HS-27A (cell line): ENCODE measurements at places on chromosomes 2 and 18.
A peak's percentile ranks its signal among the peaks of the same experiment; 100 is the strongest.

DNA sequence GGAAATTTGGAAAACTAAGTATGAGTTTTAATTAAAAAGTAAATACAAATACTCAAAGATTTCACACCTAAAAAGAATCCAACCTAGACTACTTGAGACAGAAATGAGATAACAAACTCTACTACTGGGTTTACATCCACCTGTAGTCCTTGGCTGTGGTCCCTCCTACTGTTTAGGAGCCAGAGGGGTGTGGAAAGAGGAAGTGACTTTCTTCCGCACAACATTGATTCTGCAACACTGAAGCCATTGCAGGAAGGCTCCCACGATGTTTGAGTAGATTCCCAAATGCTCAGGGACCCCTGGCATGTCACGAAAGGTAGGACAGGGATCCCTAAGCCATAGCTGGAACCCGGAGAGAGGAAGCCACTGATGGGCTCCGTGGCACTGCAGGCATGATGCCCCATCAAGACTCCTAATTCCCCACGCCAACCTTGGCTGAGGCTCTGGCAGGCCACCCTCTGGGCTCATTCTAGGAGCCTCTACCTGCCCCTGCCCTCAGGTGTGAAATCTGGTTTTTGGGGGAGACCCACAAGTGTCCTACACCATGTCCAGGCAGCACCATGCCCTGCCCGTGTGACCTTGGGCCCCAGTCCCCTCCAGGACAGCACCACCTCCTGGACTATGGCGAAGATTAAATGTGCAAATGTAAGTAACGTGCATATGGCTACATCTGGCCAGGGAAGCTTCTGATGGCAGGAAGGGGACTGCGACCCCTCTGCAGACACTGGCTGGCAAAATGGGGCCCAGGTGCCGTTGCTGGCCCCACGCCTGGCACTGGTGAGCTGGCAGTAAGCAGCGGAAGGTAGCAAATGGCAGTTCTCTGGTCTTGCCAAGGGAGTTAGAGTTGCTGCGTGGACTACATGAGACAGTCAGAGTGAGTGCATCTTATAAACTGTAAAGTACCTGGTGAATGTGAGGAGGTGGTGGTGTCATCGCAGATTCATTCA, 38.2 kb upstream of the MAL start:
- DNase-seq, result no peak

GRCh38 chr2:29311458-29311857, 196.2 kb downstream of the CLIP4 start:
- no peak for DNase-seq

GRCh38 chr2:149313512-149313972, 16.8 kb upstream of the LYPD6 start:
- DNase-seq, result no peak

GRCh38 chr18:37709740-37710139, 144.1 kb upstream of the CELF4 start:
- DNase-seq, result no peak

DNA sequence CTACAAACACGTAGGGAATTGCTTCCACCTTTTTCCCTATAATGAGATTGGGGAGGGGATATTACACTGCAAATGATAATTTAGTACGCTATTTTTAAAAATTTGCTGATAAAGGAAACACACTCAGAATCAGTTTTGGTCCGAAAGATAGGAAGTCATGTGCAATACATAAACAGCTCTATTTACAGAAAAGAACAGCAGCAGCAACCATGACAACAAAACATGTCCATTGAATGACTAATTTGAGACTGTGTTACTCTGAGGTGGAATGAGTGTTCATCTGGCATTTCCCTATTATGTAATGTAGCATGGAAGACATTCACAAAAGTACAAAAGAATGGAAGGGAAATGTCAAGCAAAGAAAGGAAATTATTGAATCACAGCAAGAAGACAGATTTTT, 337.2 kb downstream of the NBAS start:
- DNase-seq, result no peak

DNA sequence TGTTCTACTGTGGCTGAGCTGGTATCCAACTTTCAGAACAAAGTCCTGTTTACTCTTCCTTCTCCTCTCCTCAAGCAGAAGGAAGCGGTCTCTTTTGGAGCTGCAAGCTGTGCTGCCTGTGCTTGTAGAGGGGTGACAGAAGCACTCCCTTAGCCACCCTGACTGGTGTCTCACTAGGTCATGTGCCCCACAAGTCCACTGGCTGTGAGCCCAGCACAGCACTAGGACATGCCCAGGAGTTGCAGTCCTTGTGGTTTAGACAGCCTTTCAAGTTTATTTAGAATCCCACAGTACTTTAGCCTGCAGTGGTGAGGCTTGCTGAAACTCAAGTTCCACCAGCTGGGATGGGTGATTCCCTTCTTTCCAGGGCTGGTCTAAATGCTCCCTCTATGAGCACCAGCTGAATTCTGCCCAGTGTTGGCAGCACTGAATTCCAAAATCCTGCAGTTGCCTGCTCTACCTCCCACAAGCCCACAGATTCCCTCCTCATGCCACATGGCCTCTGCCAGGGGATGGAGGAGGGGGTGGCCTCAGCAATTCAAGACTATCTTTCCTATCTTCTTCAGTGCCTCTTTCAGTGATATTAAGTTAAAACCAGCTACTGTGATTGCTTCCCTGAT, 61.2 kb downstream of the CCDC85A start:
- DNase-seq, result no peak

GRCh38 chr2:129252781-129253460, 726.5 kb upstream of the RAB6C start:
- DNase-seq, result no peak

GRCh38 chr2:127681288-127681804, 6.0 kb upstream of the LIMS2 start:
- DNase-seq, result no peak

DNA sequence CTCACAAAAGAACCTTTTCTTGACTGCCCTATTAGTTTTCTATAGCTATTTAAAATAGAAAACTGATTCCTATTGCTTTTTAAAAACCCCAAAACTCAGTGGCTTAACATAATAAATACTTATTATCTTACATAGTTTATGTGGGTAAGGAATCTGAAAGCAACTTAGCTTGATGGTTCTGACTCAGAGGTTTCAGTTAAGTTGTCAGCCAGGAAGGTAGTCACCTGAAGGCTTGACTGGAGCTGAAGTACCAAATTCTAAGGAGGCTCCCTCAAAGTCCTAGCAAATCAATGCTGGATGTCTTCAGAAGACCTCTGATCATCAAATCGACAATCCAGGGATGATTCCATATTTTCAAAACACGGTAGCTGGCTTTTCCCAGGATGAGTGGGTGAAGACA, 546.6 kb upstream of the CDH2 start:
- DNase-seq, result no peak

DNA sequence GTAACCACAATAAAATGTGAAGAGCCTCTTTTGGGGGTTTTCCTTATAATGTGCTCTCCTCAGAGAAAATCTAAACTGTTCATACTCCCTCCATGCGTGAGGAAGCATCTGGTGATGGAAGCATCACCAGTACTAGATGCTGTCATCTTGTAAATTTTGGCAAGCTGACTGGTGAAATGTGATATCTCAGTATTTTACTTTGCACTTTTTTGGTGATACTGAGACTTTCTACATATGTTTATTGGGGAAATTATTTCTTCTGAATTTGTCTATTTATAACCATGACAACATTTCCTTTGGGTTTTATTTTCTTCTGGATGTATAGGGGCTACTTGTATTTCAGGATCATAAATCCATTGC, 95.9 kb upstream of the DLGAP1 start:
- no peak for DNase-seq

GRCh38 chr2:109299536-109299935, 170.5 kb downstream of the SH3RF3 start:
- no peak for DNase-seq

- DNase-seq, result no peak
These were observed 12.4 kb downstream of the PTPN4 start for GRCh38 chr2:119772128-119772527.

- DNase-seq, result no peak
These were observed 684.0 kb downstream of the DSC3 start for GRCh38 chr18:30358555-30358954.

GRCh38 chr2:99662761-99663341, 173.0 kb upstream of the REV1 start:
- peak; percentile 80 for DNase-seq

DNA sequence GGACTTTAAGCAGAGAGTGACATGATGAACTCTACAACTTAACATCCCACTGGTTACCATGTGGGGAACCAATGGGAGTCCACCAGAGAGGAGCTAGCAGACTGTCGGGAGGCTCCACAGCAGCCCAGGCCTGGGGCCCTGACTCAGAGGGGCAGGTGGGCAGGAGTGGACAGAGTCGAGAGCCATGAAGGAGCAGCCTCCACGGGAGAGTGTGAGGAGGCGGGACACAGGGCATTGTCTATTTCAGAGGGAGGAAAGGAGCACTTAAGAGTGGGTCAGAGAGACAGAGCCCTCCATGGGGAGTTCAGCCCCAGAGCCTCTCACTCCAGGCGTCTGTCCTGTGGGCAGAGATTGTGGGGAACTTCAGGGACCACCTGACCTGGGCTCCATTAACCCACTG, 118.7 kb downstream of the CYP26B1 start:
- DNase-seq, result no peak

GRCh38 chr2:109205447-109205846, 76.4 kb downstream of the SH3RF3 start:
- no peak for DNase-seq

GRCh38 chr2:177169810-177170514, 42.6 kb upstream of the HNRNPA3 start:
- no peak for DNase-seq

- DNase-seq, result no peak
These were observed 158.5 kb upstream of the SH3BP4 start for GRCh38 chr2:234793212-234793785.

- DNase-seq, result peak; percentile 14
These were observed 467.3 kb upstream of the ETAA1 start for GRCh38 chr2:66929632-66930338.

GRCh38 chr18:21000667-21001066, 110.9 kb downstream of the ROCK1 start:
- peak; percentile 23 for DNase-seq

DNA sequence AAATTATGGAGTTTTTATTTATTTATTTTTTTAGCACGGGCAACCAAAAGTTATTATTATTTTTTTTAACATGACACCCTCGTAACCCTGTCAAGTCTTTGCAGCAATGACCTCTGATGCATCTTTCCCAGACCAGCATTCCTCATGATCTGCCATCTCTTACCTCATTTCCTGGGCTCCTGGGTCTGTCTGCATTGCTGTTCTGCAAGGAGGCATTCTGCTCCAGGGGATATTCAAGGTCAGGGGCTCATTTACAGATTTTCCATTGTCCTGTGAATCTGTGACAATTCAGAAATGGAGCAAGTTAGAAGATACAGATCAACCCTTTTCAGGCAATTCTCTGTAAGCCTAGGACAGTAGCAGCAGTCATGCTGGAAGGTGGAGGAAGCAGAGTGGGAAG, 43.0 kb downstream of the NGEF start:
- DNase-seq, result no peak

- DNase-seq, result peak; percentile 27
These were observed 1.8 kb downstream of the DPP4 start for GRCh38 chr2:162072181-162072702.

- DNase-seq, result no peak
These were observed 186.4 kb downstream of the ANAPC1 start for GRCh38 chr2:111697560-111697959.

DNA sequence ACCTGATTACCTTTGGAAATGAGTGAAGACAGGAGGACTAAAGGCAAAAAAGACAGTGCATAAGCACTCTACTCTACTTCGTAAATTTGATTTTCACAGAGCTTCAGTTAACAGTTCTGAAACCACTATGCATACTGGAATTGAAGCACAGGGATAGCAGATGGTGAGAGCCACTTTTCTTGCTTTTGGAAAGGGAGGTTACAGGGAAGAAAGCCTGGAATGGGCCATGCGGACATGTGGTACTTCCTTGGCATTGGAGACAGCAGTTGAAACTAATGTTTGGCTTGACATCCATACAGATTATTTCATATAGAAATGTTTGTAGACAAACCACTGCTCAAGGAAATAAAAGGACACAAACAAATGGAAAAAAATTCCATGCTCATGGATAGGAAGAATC, 585.6 kb upstream of the RAB6C start:
- DNase-seq, result no peak

GRCh38 chr2:19802086-19802841, 99.5 kb downstream of the TTC32 start:
- DNase-seq, result no peak

DNA sequence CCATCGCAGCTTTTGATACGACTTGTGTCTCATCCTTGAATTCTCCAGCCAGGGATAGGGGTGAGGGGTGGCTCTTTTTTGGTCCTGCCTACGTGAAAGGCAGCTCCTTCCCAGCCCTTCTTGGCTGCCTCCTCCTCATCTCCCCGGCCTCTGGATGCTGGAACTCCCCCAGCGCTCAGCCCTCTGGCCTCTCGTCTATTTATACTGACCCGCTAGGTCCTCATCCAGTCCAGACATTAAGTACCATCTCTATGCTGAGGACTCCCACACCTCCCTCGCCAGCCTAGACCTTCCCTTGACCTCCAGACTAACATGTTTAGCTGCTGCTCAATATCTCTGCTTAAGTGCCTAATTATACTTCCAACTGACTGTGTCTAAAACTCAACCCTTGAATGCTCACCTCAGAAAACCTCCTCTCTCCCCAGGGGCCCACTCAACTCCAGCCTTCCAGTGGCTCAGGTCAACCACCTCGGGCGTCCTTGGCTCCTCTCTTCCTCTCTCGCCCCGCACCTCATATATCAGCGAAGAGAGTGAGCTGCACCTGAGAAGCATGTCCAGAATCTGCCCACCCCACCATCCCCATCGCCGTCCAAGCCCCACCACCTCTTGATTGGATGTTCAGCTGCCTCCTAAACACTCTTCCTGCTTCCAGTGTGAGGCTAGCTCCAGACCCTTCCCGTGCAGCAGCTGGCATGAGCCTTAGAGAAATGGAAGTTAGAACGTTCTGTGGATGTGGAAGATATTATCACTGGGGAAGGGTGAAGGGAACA, 34.8 kb downstream of the TOGARAM2 start:
- no peak for DNase-seq

GRCh38 chr2:176553685-176554100, 284.5 kb downstream of the MTX2 start:
- peak; percentile 43 for DNase-seq

- no peak for DNase-seq
These were observed 50.6 kb downstream of the GLI2 start for GRCh38 chr2:120786038-120786960.

DNA sequence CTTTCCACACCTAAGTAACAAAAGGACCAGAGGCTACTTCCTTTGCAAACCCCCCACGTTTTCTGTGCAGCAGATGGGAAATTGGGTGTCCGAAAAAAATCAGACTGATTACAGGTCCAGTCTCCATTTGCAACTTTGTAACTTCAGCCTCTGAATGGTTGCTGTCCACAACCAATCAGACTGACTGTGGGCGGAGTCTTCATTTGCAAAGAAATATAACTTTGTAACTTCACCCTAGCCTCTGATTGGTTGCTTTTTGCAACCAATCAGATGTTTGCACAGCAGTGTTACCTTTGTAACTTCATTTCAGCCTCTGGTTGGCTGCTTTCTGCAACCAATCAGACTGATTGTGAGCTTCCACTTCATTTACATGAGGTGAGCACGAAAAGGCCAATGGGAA, 27.8 kb upstream of the CACNB4 start:
- no peak for DNase-seq
